Hematopoietic multipotent progenitor cell (in vitro differentiated cells): ENCODE measurements at places on chromosomes 3 and 15. TPM values are rescaled to one million over a fixed set of nuclear protein-coding genes. Genes with fewer than 3 reads are reported as not detected.
A peak's percentile ranks its signal among the peaks of the same experiment; 100 is the strongest.

DNA sequence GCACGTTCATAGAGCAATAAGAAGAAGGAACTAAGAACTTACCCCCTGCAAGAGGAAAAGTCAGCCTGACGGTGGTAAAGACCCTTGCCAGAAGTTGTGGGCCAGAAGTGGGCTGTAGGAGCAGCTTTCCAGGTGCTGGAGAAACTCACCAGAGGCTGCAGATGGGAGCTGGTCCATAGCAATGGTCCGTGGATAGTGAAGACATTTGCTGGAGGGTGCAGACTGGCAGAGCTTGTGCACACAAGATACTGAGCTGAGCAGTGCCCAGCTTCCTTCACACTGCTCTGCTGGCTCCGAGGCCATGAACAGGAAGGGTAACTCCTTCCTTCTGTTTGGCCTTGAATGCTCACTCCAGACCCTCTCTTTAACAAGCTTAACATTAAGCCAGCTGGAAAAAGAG, 149.8 kb upstream of the BNIP2 start:
- no peak for DNase-seq

DNA sequence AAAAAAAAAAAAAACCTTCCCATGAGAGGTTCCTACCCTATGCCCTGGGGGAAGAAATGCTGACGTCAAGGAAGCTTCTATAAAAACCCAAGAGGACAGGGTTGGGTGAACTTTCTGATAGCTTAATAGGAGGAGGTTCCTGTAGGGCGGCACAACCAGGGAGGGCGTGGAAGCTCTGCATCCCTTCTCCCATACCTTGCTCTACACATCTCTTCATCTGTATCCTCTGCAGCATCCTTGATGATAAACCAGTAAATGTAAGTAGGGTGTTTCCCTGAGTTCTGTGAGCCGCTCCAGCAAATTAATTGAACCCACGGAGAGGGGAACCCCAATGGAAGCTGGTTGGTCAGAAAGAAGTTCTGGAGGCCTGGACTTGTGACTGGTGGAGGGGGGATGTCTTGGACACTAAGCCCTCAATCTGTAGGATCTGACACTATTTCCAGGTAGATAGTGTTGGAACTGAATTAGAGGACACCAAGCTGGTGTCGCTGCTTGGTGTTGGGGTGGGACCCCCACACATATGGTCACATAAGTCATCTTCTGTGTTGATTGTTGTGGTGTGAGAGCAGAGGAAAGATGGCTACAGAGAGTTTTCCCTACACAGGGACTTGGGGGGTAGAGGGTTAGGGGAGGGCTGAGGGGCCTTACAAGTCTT, 91.5 kb downstream of the ST6GAL1 start:
- DNase-seq, result no peak

- DNase-seq, result no peak
These were observed 59.7 kb downstream of the IQSEC1 start for GRCh38 chr3:13013566-13013965.

DNA sequence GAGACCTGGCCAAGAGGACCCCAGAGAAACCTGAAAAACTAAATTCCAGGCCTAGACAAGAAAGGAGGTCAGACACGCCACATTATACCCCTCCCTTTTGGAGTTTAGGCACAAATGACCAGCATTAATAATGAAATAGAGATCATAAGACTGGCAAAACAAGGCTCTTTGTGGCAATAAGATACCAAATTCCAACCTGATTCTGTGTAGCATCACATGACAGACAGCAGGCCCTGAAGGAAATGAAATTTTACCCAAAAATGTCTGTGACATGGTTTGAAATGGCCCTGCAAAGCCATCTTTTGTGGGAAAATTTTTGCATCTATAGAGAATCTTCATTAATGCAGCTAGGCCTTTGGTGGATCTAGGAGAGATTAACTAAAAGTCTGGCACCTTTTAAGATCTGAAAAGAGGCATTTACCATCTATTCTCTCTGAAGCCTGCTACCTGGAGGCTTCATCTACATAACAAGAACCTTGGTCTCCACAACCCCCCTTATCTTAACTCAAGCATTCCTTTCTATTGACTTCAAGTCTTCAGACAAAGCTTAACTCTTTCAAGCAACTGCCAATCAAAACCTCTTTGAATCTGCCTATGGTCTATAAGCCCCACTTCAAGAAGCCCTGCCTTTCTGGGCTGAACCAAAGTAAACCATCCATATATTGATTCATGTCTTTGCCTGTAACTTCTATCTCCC, 8.0 kb downstream of the FAM174B start:
- no peak for DNase-seq

DNA sequence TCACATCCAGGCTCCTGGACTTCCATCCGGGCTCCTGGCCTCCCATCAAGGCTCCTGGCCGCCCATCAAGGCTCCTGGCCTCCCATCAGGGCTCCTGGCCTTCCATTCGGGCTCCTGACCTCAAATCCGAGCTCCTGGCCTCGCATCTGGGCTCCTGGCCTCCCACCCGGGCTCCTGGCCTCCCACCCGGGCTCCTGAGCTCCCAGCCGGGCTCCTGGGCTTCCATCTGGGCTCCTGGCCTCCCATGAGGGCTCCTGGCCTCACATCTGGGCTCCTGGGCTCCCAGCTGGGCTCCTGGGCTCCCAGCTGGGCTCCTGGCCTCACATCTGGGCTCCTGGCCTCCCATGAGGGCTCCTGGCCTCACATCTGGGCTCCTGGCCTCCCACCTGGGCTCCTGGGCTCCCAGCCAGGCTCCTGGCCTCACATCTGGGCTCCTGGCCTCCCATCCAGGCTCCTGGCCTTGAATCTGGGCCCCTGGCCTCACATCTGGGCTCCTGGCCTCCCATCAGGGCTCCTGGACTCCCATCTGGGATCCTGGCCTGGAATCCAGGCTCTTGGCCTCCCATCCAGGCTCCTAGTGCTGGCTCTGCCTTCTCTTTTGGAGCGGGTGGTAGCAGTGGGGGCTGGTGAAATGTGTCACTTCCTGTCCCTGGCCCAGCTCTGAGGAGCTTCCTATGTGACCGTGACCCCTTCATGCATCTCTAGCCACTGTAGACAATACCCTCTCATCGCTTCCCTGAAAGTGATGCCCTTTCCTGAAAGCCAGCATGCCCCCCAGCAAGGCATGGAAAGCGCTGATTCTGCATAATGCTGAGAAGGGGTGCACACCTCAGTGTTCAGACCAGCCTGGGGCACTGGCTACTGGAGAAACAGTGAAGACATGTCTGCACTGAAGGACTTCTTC, 62.7 kb upstream of the BLM start:
- no peak for DNase-seq

- DNase-seq, result peak; percentile 30
These were observed 10.8 kb downstream of the SAMMSON start for GRCh38 chr3:70010346-70010745.

- no peak for DNase-seq
These were observed 5.7 kb upstream of the DYNLT2B start for GRCh38 chr3:196323691-196324090.

GRCh38 chr3:157077565-157077991, 82.4 kb downstream of the CCNL1 start:
- DNase-seq, result no peak

GRCh38 chr15:69994429-69995205, 103.1 kb downstream of the TLE3 start:
- DNase-seq, result no peak

GRCh38 chr3:45608885-45609284, 14.3 kb downstream of the LIMD1 start:
- DNase-seq, result no peak

- DNase-seq, result no peak
These were observed 393.6 kb upstream of the PROK2 start for GRCh38 chr3:72178463-72179106.

DNA sequence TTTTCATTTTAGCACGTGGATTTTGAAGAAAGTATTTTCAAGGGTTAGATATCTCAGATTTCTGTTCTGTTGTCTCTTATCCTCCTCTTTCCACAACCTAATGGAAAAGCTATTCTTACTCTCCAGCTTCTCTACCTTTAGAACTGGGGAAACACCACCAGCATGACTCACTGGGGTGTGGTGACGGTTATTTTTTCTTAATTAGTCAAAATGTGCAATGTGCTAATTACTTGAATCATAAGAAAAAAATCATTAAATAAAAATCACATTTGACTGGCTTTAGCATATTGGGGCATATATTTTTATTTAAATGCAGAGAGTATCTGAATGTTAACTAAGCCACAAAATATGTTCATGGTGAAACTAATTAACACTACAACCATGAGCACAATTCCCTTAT, 570.7 kb upstream of the AGTR1 start:
- no peak for DNase-seq

DNA sequence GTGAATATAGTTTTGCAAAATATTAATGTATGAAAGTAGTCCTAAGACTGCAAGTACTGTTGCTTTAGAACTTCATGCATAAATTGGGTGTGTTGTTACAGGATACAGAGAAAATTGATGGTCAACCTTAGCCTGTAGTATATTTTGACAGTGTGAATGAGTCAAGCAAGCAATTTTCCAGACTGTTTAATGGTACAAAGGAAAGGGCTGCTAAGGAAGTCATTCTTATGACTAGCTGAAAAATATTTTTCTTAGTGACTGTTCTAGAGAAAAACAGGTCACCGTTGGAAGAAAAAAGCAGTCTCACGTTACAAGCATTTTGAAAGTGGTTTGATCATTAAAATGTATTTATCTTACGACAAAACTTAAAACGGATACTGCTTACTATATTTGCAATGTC, 49.2 kb downstream of the MBNL1 start:
- DNase-seq, result no peak

- DNase-seq, result no peak
These were observed 8.3 kb downstream of the STARD5 start for GRCh38 chr15:81315452-81316175.

- DNase-seq, result no peak
These were observed 47.9 kb downstream of the USF3 start for GRCh38 chr3:113648524-113648923.

DNA sequence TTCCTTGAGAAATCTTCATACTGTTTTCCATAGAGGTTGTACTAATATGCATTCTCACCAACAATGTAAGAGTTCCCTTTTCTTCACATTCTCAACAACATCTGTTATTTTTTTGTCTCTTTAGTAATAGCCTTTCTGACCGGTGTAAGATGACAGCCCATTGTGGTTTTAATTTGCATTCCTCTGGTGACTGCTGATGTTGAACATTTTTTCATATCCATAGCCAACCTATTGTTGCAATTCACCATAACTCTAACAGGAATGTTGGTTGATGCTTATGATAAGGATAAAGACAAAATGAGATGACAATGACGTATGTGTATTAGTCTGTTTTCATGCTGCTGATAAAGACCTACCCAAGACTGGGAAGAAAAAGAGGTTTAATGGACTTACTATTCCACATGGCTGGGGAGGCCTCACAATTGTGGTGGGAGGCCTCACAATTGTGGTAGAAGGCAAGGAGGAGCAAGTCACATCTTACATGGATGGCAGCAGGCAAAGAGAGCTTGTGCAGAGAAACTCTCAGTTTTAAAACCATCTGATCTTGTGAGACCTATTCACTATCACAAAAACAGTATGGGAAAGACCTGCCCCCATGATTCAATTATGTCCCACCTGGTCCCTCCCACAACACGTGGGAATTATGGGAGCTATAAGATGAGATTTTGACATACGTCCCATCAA, 37.6 kb upstream of the RHCG start:
- no peak for DNase-seq

DNA sequence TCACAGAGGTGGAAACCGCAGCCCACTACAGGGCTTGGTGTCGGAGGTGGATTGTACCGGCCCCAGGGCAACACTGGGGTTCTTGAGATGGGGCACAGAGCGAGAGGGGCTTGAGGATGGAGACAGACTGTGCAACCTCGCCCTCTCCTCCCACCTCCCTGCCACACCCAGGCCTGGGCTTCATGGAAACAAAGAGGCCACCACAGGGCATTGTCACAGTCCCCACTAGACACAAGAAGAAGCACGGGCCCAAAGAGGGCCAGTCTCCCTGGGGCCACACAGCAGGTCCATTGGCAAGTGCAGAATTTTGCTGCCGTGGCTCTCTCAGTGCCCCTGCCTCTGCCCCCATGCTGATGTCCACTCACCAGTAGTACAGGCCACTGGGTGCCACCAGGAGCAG, 4.1 kb upstream of the CALML4 start:
- DNase-seq, result no peak

CCR2 gene
- 0.81 TPM for total RNA-seq

CLDN1 gene
- not detected for total RNA-seq

IL17RE gene
- total RNA-seq, result 1.9 TPM

ROBO1 gene
- 3.2 TPM for total RNA-seq

CHRM5 gene
- total RNA-seq, result under 0.01 TPM

FAM81A gene
- 0.27 TPM for total RNA-seq

WDR93 gene
- 0.27 TPM for total RNA-seq

ANKRD34C gene
- not detected for total RNA-seq

TJP1 gene
- under 0.01 TPM for total RNA-seq

TMCO5A gene
- total RNA-seq, result not detected

DUOXA2 gene
- total RNA-seq, result under 0.01 TPM
